COR-L47 (cell line): ENCODE measurements at places on chromosomes 4 and X.

GRCh38 chr4:529563-529962 is 30.6 kb downstream of the PIGG start:
- DNase-seq = no peak

DNA sequence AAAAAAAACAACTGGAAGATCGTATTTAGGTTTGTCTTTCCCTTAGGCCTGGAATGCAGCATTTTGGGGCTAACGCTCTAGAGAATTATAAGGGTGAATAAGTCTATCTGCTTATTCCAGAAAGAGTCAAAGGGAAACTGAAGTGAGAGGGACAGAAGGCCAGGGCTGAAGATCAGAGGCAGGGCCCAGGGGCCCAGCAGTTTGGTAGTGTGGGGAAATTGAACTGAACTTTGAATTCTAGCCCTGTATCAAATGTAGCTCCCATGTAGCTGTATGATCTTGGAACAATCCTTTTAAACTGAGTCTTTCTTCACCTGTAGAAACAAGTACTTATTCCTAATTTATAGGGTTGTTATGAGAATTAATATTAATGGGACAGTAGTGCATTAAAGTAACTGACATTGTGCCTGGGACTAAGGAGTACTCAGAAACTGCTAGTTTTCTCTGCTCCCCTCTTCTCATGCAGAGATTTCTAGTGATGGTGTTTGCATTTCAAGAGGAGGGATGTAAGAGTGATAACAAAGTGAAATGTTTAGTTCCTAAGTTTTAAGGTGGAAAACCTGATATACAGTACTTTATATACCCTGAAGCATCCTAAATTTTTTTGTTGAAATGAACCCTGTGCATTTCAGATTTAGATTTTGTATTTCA is 30.4 kb downstream of the STOX2 start:
- DNase-seq = no peak

DNA sequence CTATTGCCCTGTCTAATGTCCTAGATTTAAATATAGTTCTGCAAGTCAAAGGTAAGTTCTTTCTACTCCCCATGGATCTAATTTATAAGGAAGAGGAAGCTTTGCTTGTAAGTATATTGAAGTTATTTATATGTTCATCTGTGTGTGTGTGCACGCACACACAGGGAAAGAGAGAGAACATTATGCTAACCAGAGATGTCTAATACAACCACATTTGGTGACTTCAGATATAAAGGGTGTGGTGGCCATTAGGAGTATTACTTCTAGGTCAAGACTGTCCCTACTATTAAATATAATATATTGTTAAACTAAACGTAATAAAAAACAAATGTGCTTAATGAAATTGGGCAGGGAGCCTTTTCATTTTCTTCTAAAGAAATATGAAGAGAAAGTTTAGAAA is 4.1 kb downstream of the DCK start:
- DNase-seq = no peak

GRCh38 chr4:5365071-5366008 is 314.1 kb downstream of the STK32B start:
- DNase-seq = no peak

DNA sequence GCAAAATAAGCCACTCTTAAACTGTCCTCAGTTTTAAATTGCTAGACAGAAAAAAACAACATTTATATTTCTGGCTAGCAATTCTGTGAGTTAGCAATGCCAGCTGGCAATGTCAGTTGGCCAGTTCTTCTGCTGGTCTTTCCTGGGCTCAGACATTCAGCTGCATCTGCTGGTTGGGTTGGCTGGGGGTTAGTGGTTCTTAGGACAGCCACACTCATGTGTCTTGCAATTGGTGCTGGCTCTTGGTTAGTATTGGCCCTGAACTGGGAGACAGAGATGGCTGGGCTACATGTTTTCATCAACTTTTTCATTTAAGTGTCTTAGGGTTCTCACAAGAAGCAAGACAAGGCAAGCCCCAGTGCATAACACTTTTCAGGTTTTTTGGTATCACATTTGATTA is 48.0 kb upstream of the PDLIM5 start:
- DNase-seq = no peak
